ENCODE measurements at places on chromosomes 7 and 10. TPM values are rescaled to one million over a fixed set of nuclear protein-coding genes. Genes with fewer than 3 reads are reported as not detected.

GRCh38 chr10:61986382-61986781, 84.9 kb downstream of the ARID5B start:
- no peak for DNase-seq

The LIPJ gene
- total RNA-seq: not detected

DNA sequence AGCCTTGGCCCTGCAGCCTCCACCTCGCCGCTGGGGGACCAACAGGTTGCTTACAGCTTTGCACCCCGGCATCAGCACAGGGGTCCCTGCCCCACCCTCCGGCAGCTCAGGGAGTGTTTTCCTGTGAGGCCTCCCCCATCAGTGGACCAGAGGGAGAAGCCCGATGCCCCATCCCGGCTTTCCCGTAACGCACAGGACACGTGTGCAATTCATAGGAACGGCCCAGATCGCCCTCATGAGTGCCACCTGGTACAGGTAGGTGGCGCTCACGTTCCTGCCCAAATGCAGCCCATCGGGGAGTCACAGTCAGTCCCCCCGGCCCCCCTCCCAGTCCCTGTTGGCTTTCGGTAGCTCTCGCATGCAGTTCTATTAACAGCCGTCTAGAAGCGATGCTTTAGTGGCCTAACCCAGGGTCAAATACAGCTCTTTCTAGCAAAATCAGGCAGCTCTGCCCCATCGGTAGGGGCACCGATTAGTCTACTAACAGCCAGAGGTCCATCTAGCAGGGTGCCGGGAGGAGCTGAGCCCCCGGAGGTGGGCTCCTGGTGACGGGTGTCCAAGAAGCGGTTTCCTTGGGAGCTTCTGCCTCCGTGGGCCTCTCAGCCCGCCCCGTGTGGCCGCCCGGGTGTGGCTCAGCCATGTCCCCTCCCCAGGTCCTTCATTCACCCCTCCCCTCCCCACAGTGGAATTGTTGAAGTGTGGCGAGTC, 48.4 kb upstream of the GTF2IRD1 start:
- no peak for DNase-seq

GRCh38 chr10:53453196-53453595, 680.6 kb upstream of the MBL2 start:
- DNase-seq: no peak

- no peak for DNase-seq
Measured at GRCh38 chr7:8155836-8156235, 106.1 kb downstream of the ICA1 start.

GRCh38 chr10:92822060-92822634, 26.2 kb upstream of the EXOC6 start:
- DNase-seq: peak; percentile 88

DNA sequence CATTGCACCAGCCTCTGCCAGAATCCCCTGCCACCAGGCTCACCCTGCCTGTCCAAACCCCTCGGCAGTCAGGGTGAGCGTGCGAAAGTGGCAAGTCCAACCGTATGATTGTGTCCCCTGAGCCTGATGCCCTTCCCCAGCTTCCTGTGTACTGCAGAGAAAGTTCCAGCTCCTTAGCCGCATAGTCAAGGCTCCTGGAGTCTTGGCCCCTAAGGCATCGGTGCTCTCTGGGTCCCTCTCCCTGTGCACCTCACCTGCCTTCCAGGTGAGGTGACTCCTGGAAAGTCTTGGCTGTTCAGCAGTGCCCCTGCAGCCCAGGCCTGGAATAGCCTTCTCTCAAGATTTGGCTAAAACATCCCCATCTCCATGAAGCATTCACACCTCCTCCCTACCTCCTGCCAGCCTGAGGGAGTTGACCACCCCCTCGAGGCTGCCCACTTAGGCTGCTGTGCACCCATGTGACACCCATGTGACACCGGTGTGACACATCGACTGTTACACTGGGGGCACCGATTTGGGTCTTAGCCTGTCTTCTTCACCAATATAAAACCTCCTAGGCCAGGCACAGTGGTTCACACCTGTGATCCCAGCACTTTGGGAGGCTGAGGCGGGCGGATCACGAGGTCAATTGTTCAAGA, 56.1 kb upstream of the ELN start:
- DNase-seq: no peak

The RSPH10B gene
- total RNA-seq: 0.12 TPM

The NAT16 gene
- total RNA-seq: 0.16 TPM

The GDF10 gene
- total RNA-seq: 6.1 TPM

- no peak for DNase-seq
Measured at GRCh38 chr10:2067015-2067414, 329.7 kb upstream of the ADARB2 start.

The KCND2 gene
- total RNA-seq: 0.30 TPM

The H2BK1 gene
- not detected for total RNA-seq

- peak; percentile 30 for DNase-seq
Measured at GRCh38 chr7:79785556-79785955, 332.1 kb upstream of the MAGI2 start.

The SUN3 gene
- total RNA-seq: not detected

The SEMA3C gene
- total RNA-seq: 193 TPM

DNA sequence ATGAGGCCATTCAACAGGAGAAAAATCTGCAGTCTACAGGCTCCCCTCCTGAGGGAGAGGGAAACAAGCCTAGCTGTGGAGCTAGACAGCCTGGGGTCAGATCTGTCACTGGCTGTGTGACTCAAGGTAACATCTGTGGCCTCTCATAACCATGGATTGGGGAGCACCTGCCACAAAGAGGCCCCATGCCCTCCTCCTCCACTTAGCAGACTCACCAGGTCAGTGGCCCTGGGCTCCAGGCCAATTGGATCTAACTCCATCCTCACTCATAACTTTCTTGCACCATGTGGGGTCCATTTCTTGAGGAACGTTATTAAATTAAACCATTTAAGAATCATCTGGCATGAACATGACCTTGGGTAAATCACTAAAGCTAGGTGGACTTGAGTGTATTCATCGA, 1.8 kb downstream of the GDF10 start:
- DNase-seq: no peak

- no peak for DNase-seq
Measured at GRCh38 chr10:7734821-7735220, 31.7 kb downstream of the ITIH2 start.

- DNase-seq: no peak
Measured at GRCh38 chr10:100216006-100216405, 13.4 kb downstream of the CHUK start.

DNA sequence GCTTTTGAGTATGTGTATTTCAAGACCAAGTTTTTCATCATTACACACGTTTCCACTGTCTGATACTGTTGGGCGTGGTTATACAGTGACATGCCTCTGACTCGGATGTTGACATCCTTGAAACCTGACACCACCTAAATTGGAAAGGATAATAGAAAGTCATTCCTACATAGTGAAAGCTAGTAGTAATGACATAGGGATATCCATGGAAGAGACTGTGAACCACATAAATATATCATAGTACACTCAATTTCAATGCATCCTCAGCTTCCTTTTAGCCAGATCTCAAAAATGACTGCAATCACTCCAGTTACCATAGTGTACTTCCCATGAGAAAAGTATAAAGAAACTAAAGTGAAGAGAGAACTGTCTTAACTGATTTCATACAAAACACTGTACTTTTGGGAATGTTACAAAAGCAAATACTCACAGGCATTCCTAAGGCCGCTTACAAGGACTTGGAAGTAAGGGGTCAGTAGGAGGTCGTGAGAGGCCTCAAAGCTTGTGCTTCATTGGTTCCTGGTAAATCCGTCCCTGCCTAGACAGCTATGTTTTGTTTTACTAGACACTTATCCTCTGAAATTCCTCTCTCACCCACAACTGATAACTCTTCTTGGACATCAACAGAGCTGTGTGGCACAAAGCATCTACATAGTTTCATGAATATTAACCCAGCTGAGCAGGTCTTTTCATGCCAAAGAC, 71.8 kb upstream of the VWDE start:
- DNase-seq: peak; percentile 88
